Placental pericyte (primary cell): ENCODE measurements at places on chromosomes 1 and 21. TPM values are rescaled to one million over a fixed set of nuclear protein-coding genes. Genes with fewer than 3 reads are reported as not detected.

Gene BRWD1
- total RNA-seq: 47.8 and 51.2 TPM in 2 replicates

Gene THEMIS2
- total RNA-seq: 7.2 and 7.6 TPM in 2 replicates

Gene ITLN1
- total RNA-seq: not detected in 2 replicates

Gene TSPEAR
- total RNA-seq: not detected in 2 replicates

Gene PIGR
- not detected in 2 replicates for total RNA-seq

Gene HSPA13
- total RNA-seq: 96.1 and 158 TPM in 2 replicates

Gene TMEM50A
- total RNA-seq: 89.9 and 107 TPM in 2 replicates

Gene SPATA45
- total RNA-seq: not detected in 2 replicates

Gene BRDT
- 0.22 and 2.1 TPM in 2 replicates for total RNA-seq

Gene TLR5
- under 0.01 and 0.86 TPM in 2 replicates for total RNA-seq

Gene EPS8L3
- not detected in 2 replicates for total RNA-seq

Gene RNF223
- total RNA-seq: not detected in 2 replicates

Gene NOS1AP
- 0.29 and 1.1 TPM in 2 replicates for total RNA-seq

Gene HAPLN2
- total RNA-seq: not detected in 2 replicates

Gene IL20
- total RNA-seq: 0.29 and 0.44 TPM in 2 replicates
